ENCODE measurements at places on chromosomes 7 and 10.

- no peak for DNase-seq
These were observed 701.2 kb upstream of the IGFBP3 start for GRCh38 chr7:46622251-46622650.

GRCh38 chr10:92208157-92208720, 82.6 kb downstream of the CPEB3 start:
- no peak for DNase-seq

GRCh38 chr7:6078548-6078947, 47.4 kb downstream of the ANKRD61 start:
- no peak for DNase-seq

GRCh38 chr7:6384327-6384726, 63.4 kb downstream of the DAGLB start:
- DNase-seq: no peak

- DNase-seq: no peak
These were observed 10.2 kb downstream of the STK32C start for GRCh38 chr10:132297526-132297925.

DNA sequence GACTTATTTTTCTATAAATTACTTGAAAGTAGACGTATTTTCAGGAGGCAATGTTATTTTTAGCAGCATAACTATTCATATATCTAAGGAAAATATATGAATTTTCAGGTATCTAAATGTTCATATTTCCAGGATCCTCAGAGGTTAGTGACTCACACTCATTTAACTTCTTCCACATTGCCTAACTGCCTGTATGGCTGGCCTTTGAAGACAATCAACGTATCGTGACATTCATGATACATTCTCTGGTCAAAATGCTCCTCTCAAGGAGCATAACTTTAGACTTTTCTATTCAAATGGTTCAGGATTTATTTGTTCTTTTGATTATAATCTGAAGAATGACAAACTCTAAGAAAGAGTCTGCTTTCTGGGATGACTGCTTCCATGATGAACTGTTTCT, 89.3 kb downstream of the SEMA3C start:
- DNase-seq: no peak

- no peak for DNase-seq
These were observed 61.0 kb downstream of the MEOX2 start for GRCh38 chr7:15625466-15625865.

- peak; percentile 80 for DNase-seq
These were observed 43.7 kb downstream of the PPP1R3C start for GRCh38 chr10:91589015-91589657.

- no peak for DNase-seq
These were observed 180.6 kb upstream of the CHRM2 start for GRCh38 chr7:136687693-136688322.

DNA sequence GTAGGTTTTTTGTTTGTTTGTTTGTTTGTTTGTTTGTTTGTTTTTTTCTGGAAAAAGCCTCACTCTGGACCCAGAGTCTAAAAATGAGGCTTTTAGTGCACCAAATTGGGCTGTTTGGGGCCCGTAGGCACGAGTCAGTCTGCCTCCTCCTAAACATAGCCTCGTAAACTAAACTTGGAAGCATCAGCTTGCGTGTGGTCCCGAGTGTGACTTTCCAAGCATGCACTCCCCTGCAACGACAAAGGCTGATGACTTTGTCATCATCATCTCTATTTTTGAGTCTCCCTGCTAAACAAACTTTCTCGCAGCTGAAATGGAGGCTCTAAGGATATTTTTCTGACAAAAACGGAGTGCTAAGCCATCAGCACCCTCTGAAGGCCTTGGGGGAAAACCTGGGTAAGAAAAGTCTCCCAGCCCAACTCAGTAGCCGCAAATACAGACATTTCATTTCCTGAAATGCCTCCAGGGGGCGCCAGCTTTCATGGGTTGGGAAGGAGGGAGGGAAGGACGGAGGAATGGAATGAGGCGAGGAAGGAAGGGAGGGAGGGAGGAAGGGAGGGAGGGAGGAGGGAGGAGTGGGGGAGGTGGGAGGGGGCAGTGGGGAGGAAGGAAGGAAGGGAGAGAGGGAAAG, 245.9 kb downstream of the KCNMA1 start:
- DNase-seq: peak; percentile 64
